ENCODE measurements at places on chromosomes 3 and 15. TPM values are rescaled to one million over a fixed set of nuclear protein-coding genes. Genes with fewer than 3 reads are reported as not detected.

- no peaks in the 10 kb centered on the region for H3K36me3 ChIP-seq
- no peaks in the 10 kb centered on the region for H3K4me1 ChIP-seq
These were observed 54.8 kb upstream of the VGLL4 start for GRCh38 chr3:11698326-11699082.

- no peaks in the 10 kb centered on the region for H3K36me3 ChIP-seq
- peaks cover 12% of the 10 kb centered on the region for H3K4me1 ChIP-seq
- no peak overlapping the region for H3K4me3 ChIP-seq
- H3K27ac ChIP-seq, result no peak overlapping the region
- H3K27me3 ChIP-seq, result peaks cover 9% of the 10 kb centered on the region
These were observed 16.6 kb upstream of the GCNT3 start for GRCh38 chr15:59594991-59595390.

- H3K36me3 ChIP-seq, result no peaks in the 10 kb centered on the region
- peaks cover 1% of the 10 kb centered on the region for H3K27me3 ChIP-seq
- no peaks in the 10 kb centered on the region for H3K4me1 ChIP-seq
These were observed 70.3 kb upstream of the PPP2R3A start for GRCh38 chr3:135895106-135895733.

DNA sequence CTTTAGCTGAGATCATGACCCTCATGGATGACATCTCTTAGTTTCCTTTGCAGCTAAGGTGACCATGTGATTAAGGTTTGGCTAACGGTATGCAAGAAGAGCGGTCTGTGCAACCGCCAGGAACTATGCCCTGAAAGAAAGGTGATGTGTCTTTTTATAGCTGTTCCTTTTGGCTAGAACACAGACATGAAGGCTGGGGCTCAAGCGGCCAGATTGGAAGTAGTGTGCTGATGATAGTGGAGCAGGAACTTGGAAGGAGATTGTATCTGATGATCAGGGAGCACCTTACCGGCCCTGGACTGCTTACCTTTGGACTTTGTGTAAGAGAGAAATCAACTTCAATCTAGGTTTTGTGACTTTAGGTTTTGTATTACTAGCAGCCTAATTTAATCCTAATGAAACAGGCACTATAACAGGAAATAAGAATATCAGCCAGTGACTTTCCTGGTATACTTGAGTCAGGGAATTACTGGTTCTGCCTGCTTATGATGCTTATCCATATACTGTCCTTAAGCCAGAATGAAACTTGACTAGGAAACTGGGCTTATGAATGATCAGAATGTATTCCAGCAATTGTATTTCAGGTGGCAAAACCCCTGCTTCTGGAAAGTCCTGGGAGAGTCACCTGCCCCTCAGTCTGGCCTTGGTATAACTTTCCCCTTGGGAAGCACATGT, 164.3 kb upstream of the LRIG1 start:
- no peak for DNase-seq
- no peaks in the 10 kb centered on the region for H3K36me3 ChIP-seq

GRCh38 chr3:90016555-90016954, 909.1 kb downstream of the EPHA3 start:
- H3K4me3 ChIP-seq, result no peak overlapping the region
- DNase-seq, result no peak
- H3K36me3 ChIP-seq, result no peaks in the 10 kb centered on the region
- no peak overlapping the region for H3K27ac ChIP-seq

DNA sequence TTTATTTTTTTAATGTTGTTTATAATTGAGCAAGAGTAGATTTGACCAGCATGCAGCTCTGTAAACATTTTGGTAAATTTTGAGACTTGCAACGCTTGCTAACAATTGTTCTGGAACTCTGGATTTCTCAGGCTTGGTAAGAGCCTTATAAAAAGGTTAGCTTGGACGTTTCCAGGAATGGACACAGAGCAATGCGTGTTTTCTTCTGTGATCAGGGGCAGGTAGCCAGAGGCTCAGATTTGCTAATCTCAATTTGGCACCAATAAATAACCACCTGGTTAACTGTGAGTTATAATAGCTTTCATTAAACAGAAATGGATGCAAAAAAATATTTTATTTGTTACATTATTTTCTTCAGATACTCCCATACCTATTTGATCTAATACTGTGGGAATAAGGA, 39.8 kb downstream of the CADM2 start:
- no peaks in the 10 kb centered on the region for H3K27me3 ChIP-seq
- no peaks in the 10 kb centered on the region for H3K4me1 ChIP-seq
- H3K27ac ChIP-seq, result no peak overlapping the region
- H3K4me3 ChIP-seq, result no peak overlapping the region
- H3K36me3 ChIP-seq, result no peaks in the 10 kb centered on the region
- no peak for DNase-seq

DNA sequence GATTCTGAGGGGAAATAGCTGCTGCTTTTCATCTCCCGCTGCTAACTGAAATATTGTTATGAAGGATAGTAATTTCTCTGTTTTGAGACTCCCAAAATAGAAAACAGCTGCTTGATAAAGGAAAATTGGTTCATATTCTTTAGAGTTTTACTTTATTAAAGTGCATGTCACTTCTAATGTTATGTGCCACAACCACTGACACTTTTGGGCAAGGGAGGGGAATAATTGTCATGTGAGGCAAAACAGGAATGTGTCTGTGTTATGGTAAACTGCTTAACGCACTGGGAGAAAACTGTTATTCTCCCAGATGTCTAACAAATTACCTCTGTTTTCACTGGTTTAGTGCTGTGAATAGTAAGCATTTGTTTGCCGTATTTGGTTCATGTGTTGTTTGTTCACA, 201.6 kb downstream of the PDZRN3 start:
- H3K36me3 ChIP-seq, result no peaks in the 10 kb centered on the region
- no peak overlapping the region for H3K4me3 ChIP-seq
- H3K27me3 ChIP-seq, result no peaks in the 10 kb centered on the region
- no peak overlapping the region for H3K27ac ChIP-seq
- DNase-seq, result no peak
- no peaks in the 10 kb centered on the region for H3K4me1 ChIP-seq

GRCh38 chr3:197471221-197472010, 84.4 kb downstream of the BDH1 start:
- H3K4me3 ChIP-seq, result no peak overlapping the region
- H3K36me3 ChIP-seq, result no peaks in the 10 kb centered on the region
- H3K4me1 ChIP-seq, result peaks cover 5% of the 10 kb centered on the region
- DNase-seq, result no peak

GRCh38 chr3:170247875-170248274, 25.7 kb downstream of the PRKCI start:
- H3K4me1 ChIP-seq, result peaks cover 9% of the 10 kb centered on the region
- H3K27ac ChIP-seq, result peak overlapping the region; percentile 41
- no peaks in the 10 kb centered on the region for H3K27me3 ChIP-seq
- H3K4me3 ChIP-seq, result no peak overlapping the region
- H3K36me3 ChIP-seq, result peaks cover 18% of the 10 kb centered on the region

GRCh38 chr15:49421991-49422390, 1.1 kb upstream of the FGF7 start:
- H3K36me3 ChIP-seq, result no peaks in the 10 kb centered on the region
- peak overlapping the region; percentile 23 for H3K27ac ChIP-seq
- H3K27me3 ChIP-seq, result peaks cover 8% of the 10 kb centered on the region
- H3K4me3 ChIP-seq, result peak overlapping the region; percentile 2
- H3K4me1 ChIP-seq, result peaks cover 4% of the 10 kb centered on the region

GRCh38 chr3:196569003-196569516, 600 bp downstream of the FBXO45 start:
- peak; percentile 85 for DNase-seq
- peaks cover 16% of the 10 kb centered on the region for H3K36me3 ChIP-seq
- H3K27ac ChIP-seq, result peak overlapping the region; percentile 90
- peak overlapping the region; percentile 95 for H3K4me3 ChIP-seq

DNA sequence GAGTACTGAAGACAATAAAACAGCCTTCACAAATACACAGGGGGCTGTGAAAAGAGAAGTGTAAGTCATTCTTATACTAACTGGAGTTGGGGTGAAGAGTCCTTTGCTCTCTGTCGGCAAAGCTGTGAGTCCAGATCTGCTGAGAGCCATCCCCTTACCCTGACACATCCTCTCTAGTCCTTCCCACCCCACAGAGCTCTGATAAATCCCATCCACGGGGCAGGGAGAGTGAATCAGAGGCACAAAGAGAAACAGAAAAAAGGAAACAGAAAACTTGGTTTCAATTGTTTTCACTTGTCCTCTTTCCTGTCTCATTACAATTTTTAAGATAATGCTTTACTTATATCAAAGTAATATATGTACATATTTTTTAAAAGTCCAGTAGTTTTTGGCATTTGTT, 18.2 kb upstream of the ZNF639 start:
- no peak for DNase-seq
- no peaks in the 10 kb centered on the region for H3K4me1 ChIP-seq
- H3K36me3 ChIP-seq, result no peaks in the 10 kb centered on the region
- H3K4me3 ChIP-seq, result no peak overlapping the region
- H3K27ac ChIP-seq, result no peak overlapping the region

DNA sequence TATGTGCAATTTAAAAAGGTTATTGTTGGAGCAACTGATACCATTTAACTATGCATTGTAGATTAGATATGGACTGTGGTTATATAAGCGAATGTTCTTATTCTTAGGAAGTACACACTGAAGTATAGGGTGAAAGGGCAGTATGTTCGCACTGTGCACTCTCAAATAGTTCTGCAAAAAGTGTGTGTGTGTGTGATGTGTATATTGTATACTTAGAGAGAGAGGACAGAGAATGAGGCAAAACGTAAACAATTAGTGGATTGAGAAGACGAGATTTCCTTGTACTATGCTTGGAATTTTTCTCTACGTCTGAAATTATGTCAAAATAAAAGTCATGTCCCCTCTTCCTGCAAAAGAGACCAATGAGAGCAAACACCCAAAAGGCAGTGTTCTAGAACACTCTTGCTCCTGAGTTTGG, 30.4 kb downstream of the LSM3 start:
- H3K27me3 ChIP-seq, result no peaks in the 10 kb centered on the region
- H3K27ac ChIP-seq, result no peak overlapping the region
- no peak for DNase-seq

DNA sequence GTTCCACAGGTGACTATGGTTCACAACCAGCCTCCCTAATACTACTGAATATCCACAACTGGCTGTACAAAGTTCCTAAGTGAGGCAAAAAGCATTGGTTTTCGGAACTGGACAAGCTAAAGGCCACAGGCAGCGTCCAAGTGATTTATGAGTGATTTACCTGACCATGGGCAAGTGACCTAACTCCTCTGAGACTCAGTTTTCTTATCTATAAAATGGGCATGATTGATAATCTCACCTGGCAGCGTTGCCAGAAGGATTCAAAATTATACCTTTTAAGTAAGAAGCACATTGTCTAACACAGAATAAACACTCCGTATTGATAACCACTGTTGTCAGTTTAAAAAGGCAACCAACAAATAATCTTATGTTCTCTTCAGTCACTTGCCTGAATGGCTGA, 29.8 kb downstream of the ADAMTS9 start:
- H3K4me3 ChIP-seq, result no peak overlapping the region
- no peaks in the 10 kb centered on the region for H3K4me1 ChIP-seq
- DNase-seq, result no peak
- no peaks in the 10 kb centered on the region for H3K27me3 ChIP-seq

DNA sequence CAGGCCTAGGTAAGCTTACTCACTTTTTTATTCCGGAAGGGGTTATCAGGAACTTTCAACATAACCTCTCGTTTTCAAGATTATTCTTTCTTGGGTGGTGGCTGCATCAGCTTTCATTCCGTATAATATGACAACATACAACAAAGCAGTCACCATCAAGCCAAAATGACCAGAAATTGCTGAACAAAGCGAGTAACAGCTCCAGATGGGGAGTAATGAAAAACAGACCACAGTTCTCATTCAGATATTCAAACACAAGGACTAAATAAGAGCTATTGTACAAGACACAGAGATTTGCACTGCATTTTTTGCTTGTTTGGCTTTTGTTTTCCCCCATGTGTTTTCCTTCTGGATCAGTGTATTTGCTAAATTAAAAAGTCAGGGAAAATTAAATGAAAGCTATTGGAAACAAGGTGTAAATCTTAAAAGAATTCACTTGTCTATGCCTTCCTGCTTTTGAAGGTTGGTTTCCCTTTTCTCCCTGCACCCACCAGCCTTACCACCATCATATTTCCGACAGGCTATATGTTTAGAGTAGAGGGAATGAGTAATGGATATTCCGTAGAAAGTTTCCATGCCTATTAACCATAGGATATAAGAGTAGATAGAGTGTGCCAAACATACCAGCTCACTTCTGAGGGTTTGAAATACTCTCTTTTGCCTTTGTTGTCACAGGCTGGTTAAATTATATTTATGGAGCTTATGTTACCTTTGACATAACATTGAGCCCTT, 213.6 kb downstream of the RBMS3 start:
- DNase-seq, result no peak
- no peak overlapping the region for H3K27ac ChIP-seq
- H3K36me3 ChIP-seq, result no peaks in the 10 kb centered on the region
- H3K4me1 ChIP-seq, result no peaks in the 10 kb centered on the region
- H3K27me3 ChIP-seq, result no peaks in the 10 kb centered on the region

DNA sequence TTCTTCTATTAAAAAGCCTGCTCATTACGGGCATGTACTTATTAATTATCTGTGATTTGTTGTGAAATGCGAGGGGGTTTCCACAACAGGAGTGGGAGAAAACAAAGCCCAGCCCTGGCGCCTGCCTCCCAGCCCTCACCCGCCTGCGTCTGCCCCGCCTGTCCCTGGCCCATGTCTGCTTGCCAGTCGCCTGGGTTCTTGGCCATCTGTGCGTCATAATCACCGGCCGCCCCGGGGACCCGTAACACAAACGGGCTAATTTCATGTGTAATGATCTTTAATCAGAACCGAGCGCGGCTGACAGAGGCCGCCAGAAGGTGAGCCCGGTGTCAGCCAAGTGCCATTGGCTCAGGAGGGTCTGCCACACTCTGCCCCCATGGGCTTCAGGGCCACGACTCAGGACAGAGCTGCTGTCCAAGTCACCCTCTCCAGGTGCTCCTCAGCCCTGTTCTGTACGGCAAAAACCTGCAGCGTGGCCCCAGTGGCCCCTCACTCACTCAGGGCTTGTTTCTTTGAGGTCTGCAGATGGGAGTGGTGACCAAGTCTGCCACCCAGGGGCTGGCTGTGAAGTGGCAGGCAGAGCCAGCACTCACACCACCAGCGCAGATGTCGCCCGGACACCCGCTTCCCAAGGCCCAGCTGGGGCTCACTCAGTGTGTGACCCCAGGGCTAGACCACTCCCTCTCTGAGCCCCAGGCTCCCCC, 28.8 kb upstream of the TMEM115 start:
- DNase-seq, result no peak
- H3K36me3 ChIP-seq, result no peaks in the 10 kb centered on the region
- peaks cover 2% of the 10 kb centered on the region for H3K27me3 ChIP-seq
- no peak overlapping the region for H3K27ac ChIP-seq
- peaks cover 6% of the 10 kb centered on the region for H3K4me1 ChIP-seq
- no peak overlapping the region for H3K4me3 ChIP-seq

DNA sequence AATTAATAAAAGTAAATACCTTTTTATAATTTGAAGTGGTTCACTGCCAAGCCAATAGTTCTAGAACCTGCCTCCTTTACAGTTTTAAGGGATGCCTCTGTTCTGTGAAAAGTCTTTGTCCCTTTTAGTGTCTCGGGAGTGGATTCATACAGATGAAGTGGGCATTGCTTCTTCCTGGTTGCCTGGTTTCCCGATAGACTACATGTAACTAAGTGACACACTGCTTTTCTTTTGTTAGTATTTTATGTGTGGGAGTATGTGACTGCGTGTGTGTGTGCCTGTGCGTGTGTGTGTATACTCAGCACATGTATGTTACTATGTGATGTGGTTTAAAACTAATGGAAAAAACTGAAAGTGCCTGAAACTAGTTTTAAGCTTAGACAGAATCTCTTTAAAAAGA, 21.1 kb downstream of the PSMD6 start:
- no peak for DNase-seq
- no peak overlapping the region for H3K27ac ChIP-seq
- peaks cover 35% of the 10 kb centered on the region for H3K36me3 ChIP-seq

MCTP2 gene
- 49.8 TPM for total RNA-seq

SLC51A gene
- not detected for total RNA-seq

KLHL40 gene
- total RNA-seq, result not detected

TGM4 gene
- not detected for total RNA-seq

INKA1 gene
- total RNA-seq, result 1.1 TPM

PAK6 gene
- total RNA-seq, result 0.33 TPM

CPN2 gene
- total RNA-seq, result not detected

LRRC31 gene
- total RNA-seq, result not detected

LMOD3 gene
- not detected for total RNA-seq

DUOX1 gene
- total RNA-seq, result 0.02 TPM

All from activated CD4-positive, alpha-beta T cell treated with anti-CD3 and anti-CD28 coated beads, Interleukin-2, amount 10 ng/mL, durations not matched to agents 24 days and 14 days (primary cell).